ENCODE measurements at places on chromosomes 1 and 21. TPM values are rescaled to one million over a fixed set of nuclear protein-coding genes. Genes with fewer than 3 reads are reported as not detected.

- H3K27me3 ChIP-seq, result no peaks in the 10 kb centered on the region
- DNase-seq, result no peak
- no peak overlapping the region for H3K4me3 ChIP-seq
These were observed 12.1 kb downstream of the IRF2BP2 start for GRCh38 chr1:234597894-234598293.

DNA sequence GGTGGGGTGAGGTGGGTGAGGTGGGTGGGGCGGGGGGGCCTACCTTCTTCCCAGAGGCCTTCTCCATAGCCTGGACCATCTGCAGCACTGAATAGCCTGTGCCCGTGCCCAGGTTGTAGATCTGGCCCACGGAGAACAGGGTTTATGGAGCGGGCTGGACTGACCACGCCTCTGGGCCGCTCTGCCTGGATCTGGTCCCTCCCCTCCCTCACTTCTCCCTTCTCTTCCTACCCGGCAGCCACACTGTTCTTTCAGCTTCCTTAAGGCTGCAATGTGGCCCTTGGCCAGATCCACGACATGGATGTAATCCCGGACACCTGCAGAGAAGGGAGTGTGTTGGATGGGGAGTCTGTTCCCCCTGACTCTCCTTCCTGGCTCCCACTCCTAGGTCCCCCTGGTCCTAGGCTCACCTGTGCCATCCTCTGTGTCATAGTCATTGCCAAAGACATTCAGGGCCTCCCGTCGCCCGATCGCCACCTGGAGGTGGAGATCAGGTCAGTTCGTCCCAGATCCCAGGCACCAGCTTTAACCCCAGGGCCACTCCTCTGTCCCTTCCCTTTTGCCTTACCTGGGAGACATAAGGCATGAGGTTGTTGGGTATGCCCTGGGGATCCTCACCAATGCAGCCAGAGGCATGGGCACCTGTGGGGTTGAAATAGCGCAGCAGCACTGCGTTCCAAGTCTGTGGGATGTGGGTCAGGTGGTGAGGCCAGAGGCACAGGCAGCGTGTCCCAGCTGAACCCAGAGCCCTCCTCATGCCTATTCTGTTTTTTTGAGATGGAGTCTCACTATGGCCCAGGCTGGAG is 3.9 kb downstream of the GALE start:
- peaks cover 10% of the 10 kb centered on the region for H3K4me1 ChIP-seq
- no peaks in the 10 kb centered on the region for H3K27me3 ChIP-seq
- no peaks in the 10 kb centered on the region for H3K36me3 ChIP-seq

The FAM3B gene
- total RNA-seq, result 10.3 TPM

The SH2D2A gene
- 2.2 TPM for total RNA-seq

The SUMO3 gene
- 61.0 TPM for total RNA-seq

DNA sequence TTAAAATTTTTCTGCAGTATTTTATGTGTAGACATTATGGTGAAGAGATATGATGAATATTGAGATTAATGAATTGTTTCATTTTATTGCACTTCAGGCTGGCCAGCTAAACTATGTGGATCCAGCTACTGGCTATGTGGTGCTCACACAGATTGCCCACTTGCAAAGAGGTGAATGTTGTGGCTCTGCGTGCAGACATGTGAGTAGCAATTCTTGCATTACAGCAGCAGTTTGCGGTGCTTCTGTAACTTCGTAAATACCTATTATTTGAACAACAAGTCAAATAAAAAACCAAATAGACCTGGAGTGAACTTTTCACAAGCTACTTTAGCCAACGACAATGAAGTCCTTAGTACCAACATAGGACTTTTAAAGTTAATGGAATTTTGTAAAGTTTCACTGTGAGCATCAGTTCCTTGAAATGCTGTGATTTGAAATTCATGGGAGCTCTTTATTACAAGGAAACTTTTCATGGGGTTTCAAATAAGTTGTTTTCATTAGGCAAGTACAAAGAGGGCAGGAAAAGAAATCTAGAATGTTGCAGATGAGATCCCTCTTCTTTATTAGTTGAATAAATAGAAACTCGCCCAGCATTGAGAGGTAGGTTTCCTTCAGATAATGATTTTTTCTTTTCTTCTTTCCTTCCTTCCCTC is 3.4 kb downstream of the C1orf53 start:
- H3K27me3 ChIP-seq, result peaks cover 80% of the 10 kb centered on the region
- no peak for DNase-seq
- H3K36me3 ChIP-seq, result peaks cover 4% of the 10 kb centered on the region
- H3K4me1 ChIP-seq, result peaks cover 18% of the 10 kb centered on the region

The OR2AK2 gene
- total RNA-seq, result not detected

DNA sequence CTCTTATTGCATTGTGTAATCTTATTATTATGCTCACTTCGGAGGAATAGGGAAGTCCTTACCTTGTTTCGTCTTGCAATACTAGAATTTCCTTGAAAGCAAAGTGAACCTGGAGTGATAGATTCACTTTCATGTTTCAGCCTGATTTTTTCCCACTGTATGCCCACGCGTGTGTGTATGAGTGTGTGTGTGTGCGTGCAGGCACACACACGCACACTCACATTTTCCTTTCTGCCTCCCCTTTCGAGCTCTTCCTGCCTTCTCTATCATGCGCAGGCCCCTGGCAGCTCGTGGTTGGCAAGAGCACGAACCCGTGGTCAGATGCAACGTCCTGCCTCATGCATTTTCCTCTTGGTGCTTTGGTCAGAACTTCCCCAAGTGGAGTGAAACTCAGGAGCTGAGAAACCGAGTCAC is at the start of gene GCSAML:
Gene GCSAML (plus strand): TSS at position 366 of the 414 bp plus-strand sequence. CDS start 58 bp downstream, outside the sequence.
- H3K36me3 ChIP-seq, result no peaks in the 10 kb centered on the region
- H3K27me3 ChIP-seq, result no peaks in the 10 kb centered on the region
- no peak within 1 kb of the TSS for H3K27ac ChIP-seq
- no peak within 1 kb of the TSS for H3K4me3 ChIP-seq
- no peaks in the 10 kb centered on the region for H3K4me1 ChIP-seq

GRCh38 chr1:226547754-226548191 is 791 bp upstream of the STUM start:
- peak overlapping the region; percentile 64 for H3K4me3 ChIP-seq
- peaks cover 59% of the 10 kb centered on the region for H3K27me3 ChIP-seq
- peak; percentile 85 for DNase-seq
- no peak overlapping the region for H3K27ac ChIP-seq

DNA sequence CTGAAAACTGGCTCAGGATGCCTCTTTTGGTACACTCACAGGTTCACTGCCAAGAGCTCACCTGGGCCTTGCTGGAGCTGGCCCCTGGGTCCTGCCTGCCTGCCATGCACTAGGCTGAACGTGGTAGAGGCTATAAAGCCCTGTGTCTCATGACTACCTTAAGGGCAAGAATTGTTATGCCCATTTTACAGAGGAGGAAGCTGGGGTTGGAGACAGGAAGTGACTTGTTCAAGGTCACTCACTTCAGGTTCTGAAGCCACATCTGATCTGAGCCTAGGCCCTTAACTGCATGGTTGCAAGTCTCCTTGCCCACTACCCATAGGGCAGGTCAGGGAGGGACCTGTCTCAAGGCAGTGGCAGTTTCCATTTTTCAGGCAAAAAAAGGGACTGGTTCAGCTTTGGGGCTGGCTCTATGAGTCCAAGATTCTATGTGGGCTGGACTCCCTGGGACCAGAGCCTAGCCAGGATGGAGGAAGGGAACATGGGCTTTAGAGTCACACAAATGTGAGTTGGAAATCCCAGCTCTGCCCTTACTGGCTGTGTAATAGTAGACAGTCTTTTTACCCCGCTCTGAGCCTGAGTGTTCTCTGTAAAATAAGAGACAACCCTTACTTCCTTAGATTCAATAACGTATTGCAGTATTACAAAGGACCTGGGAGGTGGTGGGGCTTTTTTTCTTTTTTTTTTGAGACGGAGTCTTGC is 7.8 kb downstream of the STK40 start:
- DNase-seq, result no peak
- no peaks in the 10 kb centered on the region for H3K27me3 ChIP-seq
- peaks cover 4% of the 10 kb centered on the region for H3K36me3 ChIP-seq

- no peak for DNase-seq
- H3K4me1 ChIP-seq, result no peaks in the 10 kb centered on the region
- H3K27me3 ChIP-seq, result peaks cover 3% of the 10 kb centered on the region
- no peak overlapping the region for H3K4me3 ChIP-seq
- H3K27ac ChIP-seq, result no peak overlapping the region
These were observed 7.9 kb upstream of the SPRR1B start for GRCh38 chr1:153023109-153023508.

- peak; percentile 60 for DNase-seq
- no peaks in the 10 kb centered on the region for H3K36me3 ChIP-seq
- H3K4me1 ChIP-seq, result no peaks in the 10 kb centered on the region
- H3K27me3 ChIP-seq, result no peaks in the 10 kb centered on the region
These were observed 55.2 kb downstream of the SYT14 start for GRCh38 chr1:209993061-209993830.

DNA sequence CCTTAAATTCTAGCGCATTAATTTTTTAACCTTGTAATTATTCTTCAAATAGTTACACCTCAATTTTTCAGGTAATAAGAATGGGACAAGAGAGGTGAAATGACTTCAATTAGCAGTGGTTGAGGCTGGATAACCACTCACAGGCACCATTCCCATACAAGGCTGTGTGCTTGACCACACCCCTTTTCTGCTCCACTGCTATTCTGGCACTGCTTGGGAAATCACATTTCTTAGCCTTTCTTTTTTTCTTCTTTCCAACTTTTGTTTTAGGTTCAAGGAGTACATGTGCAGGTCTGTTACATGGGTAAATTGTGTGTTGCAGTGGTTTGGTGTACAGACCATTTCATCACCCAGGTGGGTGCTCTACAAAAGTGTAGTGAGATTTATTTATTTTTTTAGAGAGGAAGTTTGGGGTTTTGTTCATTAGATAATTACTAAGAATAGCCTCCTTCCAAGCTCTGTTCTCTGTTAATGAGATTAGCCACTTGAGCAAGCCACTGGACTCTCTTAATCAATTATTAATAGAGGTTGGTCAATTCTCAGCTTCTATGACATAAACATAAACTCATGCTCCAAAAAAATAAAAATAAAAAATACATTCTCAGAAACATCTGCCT is 14.4 kb downstream of the ILDR2 start:
- H3K36me3 ChIP-seq, result peaks cover 6% of the 10 kb centered on the region
- no peaks in the 10 kb centered on the region for H3K4me1 ChIP-seq
- H3K27me3 ChIP-seq, result peaks cover 46% of the 10 kb centered on the region

The RIMS3 gene
- total RNA-seq, result 4.2 TPM

DNA sequence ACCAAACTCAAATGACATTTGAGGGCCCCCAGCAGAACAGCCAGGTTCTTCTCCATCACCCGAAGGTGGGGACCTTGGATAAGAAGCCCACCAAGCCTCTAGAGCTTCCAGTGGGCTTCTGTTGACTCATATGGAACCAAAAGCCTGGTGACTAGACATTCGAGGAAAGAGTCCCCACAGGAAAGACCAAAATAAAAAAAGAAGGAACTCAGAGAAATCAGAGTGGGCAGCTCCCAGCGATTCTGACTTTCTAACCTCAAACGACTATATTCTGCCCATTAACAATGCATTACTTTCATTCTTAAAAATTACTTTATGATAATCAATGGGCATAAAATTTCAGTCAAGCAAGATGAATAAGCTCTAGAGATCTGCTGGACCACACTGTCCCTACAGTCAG is 9.6 kb upstream of the CHIT1 start:
- no peaks in the 10 kb centered on the region for H3K36me3 ChIP-seq
- H3K4me1 ChIP-seq, result no peaks in the 10 kb centered on the region
- no peak for DNase-seq
- H3K27me3 ChIP-seq, result peaks cover 31% of the 10 kb centered on the region
- no peak overlapping the region for H3K27ac ChIP-seq

- H3K36me3 ChIP-seq, result no peaks in the 10 kb centered on the region
- no peak overlapping the region for H3K27ac ChIP-seq
- no peak for DNase-seq
- no peak overlapping the region for H3K4me3 ChIP-seq
- H3K4me1 ChIP-seq, result no peaks in the 10 kb centered on the region
These were observed 86.2 kb downstream of the NGF start for GRCh38 chr1:115251856-115252255.

The CEP170 gene
- 21.6 TPM for total RNA-seq

GRCh38 chr1:235929216-235929615 is 62.5 kb upstream of the LYST start:
- DNase-seq, result no peak
- H3K36me3 ChIP-seq, result no peaks in the 10 kb centered on the region
- H3K27me3 ChIP-seq, result no peaks in the 10 kb centered on the region
- no peak overlapping the region for H3K27ac ChIP-seq

The ETV3L gene
- total RNA-seq, result not detected

DNA sequence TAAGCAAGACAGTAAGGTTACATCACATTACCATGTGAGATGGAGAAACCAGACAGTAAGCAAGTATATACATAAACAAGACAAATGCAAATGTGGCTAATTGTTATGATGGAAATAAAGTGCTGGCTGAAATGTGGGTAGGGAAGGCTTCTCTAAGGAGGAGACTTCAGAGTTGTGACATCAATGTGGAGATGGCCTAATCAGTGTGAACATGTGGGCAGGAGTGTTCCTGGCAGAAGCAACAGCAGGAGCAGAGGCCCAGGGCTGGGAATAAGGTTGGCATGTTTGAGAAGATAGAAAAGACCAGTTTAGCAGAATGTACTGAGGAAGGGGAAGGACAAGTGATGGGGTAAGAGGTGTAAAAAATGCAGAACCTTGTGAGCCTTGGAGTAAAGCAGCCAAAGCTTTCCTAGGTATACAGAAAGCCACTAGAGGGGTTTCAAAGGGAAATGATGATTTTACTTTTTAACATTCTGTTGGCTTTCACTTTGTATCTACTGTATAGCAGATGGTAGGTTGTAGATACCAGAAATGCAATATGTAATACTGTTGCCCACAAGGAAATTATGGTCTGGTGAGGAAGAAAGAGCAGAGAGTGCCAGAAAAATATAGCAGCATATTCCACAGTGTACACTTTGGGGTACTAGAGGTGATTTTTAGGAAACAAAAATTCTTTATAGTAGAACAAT is 197.4 kb downstream of the FGGY start:
- no peak overlapping the region for H3K27ac ChIP-seq
- no peaks in the 10 kb centered on the region for H3K27me3 ChIP-seq
- peaks cover 5% of the 10 kb centered on the region for H3K36me3 ChIP-seq
- peaks cover 9% of the 10 kb centered on the region for H3K4me1 ChIP-seq

DNA sequence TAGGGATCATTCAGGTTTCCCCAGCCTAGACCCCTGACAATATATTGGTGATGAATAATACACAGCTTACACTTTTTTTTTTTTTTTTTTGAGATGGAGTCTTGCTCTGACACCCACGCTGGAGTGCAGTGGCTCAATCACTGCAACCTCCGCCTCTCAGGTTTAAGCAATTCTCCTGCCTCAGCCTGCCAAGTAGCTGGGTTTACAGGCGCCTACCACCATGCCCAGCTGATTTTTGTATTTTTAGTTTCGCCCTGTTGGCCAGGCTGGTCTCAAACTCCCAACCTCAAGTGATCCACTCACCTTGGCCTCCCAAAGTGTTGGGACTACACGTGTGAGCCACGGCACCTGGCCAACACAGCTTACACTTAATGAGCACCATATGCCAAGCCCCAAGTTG is 7.2 kb downstream of the VASH2 start:
- H3K27ac ChIP-seq, result no peak overlapping the region
- H3K27me3 ChIP-seq, result peaks cover 11% of the 10 kb centered on the region
- DNase-seq, result no peak
- peaks cover 1% of the 10 kb centered on the region for H3K4me1 ChIP-seq

The LRRN2 gene
- 3.4 TPM for total RNA-seq

The NBL1 gene
- 69.9 TPM for total RNA-seq

GRCh38 chr1:68470388-68470970 is 20.7 kb upstream of the RPE65 start:
- no peak overlapping the region for H3K4me3 ChIP-seq
- H3K27ac ChIP-seq, result no peak overlapping the region
- H3K27me3 ChIP-seq, result no peaks in the 10 kb centered on the region
- no peaks in the 10 kb centered on the region for H3K4me1 ChIP-seq

Data from type B pancreatic cell (in vitro differentiated cells).